H7 (cell line): ENCODE measurements at places on chromosomes 2 and 18.

DNA sequence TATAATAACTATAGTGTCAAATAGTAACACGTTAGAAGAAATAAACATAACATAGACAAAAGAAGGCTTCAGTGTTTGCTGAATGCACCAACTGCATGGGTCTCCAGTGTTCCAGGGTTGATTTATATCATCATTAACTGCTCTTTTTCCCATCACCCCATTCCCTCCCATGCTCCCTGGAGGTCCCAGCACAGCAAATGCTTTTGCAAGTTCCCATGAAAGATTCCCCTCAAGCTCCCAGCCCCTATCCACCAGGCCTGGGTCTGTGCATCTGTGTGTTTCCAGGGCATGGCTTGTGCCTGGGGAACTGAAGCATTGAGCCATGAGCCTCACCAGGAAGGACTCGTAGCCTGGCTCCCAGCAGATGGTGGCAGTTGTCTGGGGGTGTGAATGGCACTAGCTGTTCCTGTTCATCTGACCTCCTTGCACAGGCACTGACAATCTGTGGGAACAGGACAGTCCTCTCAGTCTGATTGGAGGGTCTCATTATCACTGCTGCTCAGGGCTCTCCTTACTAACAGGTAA lies 164.6 kb upstream of the RMP24 start:
- DNase-seq: no peak

- DNase-seq: no peak
These were observed 403.0 kb upstream of the TNP1 start for GRCh38 chr2:217262911-217263310.

- DNase-seq: no peak
These were observed 9.3 kb downstream of the MAP4K4 start for GRCh38 chr2:101706819-101707177.

- DNase-seq: no peak
These were observed 201.3 kb upstream of the FSHR start for GRCh38 chr2:49355611-49356010.
